EL (cell line): ENCODE measurements at places on chromosomes 5 and 9.

DNA sequence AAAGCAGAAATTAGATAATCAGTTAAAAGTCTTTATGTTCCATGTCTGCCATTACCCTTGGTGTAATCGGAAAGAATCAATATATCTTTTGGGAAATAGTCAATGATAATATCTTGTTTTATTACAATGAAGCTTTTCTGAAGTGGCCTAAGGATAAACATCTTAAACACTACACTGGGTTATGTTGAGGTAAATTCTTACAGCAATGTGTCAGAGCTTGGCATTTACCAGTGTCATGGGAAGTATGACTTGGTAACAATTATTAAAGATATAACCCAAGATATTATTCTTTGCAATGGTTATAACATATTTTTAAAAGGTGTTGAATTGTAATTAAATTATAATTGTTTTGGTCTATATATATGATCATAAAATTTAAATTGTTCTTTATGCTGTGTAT, 84.7 kb downstream of the CFAP95 start:
- peak; percentile 42 for DNase-seq

- peak; percentile 66 for DNase-seq
Observed at GRCh38 chr9:6383551-6384225, 29.3 kb upstream of the UHRF2 start.

- peak; percentile 26 for DNase-seq
Observed at GRCh38 chr9:109781541-109782197, 1.7 kb downstream of the PALM2AKAP2 start.

DNA sequence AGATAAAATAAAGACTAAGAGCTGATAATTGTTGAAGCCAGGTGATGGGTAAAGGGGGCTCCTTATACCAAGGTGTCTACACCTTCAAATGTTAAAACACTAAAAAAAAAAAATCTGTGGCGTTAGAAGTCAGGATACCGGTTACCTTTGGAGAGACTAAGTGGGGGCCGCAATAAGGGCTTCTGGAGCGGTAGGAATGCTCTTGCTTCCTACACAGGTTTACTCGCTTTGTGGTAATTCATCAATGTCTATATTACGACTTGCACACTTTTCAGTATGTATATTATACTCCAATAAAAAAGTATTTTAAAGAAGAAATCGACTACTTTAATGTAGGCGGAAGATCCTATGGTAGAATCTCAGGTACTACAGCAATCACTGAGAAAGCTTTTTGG, 12.5 kb downstream of the MRPS27 start:
- no peak for DNase-seq

GRCh38 chr5:172142709-172143215, 45.3 kb downstream of the STK10 start:
- DNase-seq = no peak

DNA sequence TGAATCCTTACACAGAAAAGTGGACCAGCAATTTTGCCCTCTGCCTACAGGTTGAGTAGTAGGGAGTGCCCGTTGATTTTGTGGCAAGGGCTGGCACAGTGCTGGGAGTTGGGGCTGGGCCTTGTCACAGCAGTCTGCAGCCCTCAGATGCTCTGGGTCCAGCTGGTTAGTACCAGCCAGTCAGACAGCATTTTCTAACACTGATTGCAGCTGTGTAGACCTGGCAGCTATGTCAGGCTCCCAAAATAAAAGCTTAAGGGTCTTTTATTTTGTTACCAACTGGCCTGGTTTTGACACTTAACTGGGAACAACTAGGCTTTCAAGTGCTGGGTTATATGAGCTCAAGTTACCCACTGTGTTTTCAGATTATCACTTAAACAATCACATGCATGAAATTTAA, 57.7 kb downstream of the MAT2B start:
- DNase-seq = no peak

GRCh38 chr5:175133185-175133584, 310.8 kb downstream of the DRD1 start:
- DNase-seq = no peak

DNA sequence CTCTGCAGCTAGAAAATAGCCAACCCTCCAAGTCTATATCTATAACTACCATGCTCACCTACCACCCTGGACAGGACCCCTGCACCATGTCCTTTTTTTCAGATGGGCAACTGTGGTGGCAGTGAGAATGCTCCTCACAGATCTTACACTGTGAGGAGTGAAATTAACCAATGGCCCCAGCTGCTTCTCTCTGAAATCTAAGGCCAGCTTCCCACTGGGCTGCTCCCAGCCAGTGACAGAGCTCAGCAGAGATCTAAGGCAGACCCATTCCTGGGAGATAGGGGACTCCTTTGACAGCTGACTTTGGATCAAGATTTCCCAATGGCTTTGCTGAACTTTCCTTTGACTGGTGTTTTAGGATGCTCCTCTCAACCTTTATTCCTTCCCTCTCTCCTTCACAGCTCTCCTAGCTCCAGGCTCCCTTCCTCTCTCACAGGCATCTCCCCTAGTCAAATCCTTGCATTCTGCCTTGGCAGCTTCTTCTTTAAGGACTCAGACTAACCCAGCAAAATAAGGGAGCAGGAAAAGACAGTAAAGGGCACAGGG, 1.6 kb upstream of the ARAP3 start:
- DNase-seq = no peak

GRCh38 chr5:73903169-73903568, 277.2 kb downstream of the ARHGEF28 start:
- DNase-seq = no peak
